ENCODE measurements at places on chromosomes 3 and 15. TPM values are rescaled to one million over a fixed set of nuclear protein-coding genes. Genes with fewer than 3 reads are reported as not detected.

Gene TMF1
- 13.6 TPM for total RNA-seq

Gene ACKR4
- total RNA-seq = not detected

Gene RARB
- total RNA-seq = 6.7 TPM

Gene AMOTL2
- 51.1 TPM for total RNA-seq

Gene SLC7A14
- not detected for total RNA-seq

Measured in A549 treated with AZD2906 at 1 μM for 4 hours (cell line).